Stimulated activated CD4-positive, alpha-beta T cell treated with anti-CD3 and anti-CD28 coated beads, TNF-alpha, amount 100 ng/mL, for 4 hours (primary cell): ENCODE measurements at places on chromosomes 3 and 15.

DNA sequence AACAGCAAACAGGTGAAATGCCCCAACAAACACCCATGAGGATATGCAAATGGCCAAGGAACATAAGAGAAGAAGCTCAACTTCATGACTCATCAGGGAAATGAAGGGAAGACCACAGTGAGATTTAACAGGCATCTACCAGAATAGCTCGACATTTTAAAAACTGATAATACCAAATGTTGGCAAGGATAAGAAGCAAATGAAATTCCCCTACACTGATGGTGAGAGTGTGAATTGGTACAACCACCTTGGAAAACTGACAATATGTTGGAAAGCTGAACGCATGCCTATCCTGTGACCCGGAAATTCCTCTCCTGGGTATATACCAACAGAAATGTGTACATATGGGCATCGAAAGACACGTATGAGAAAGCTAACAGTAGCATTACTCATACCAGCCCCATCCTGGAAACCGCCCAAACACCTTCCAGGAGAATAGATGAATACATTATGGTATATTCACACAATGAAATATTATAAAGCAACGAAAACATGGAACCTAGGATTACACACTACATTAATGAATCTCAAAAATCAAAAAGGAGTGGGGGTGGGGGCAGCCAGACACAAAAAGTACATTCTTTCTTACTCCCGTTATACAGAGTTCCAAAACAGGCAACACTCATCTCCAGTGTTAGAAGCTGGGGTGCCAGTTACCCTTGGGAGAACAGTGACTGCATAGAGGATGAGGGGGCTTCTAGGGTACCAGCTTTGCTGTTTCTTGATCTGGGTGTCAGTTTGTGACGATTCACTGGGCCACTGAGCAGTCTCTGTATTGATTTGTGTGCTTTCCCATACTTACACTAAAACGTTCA lies 16.9 kb downstream of the RFTN1 start:
- DNase-seq: no peak

- no peak for DNase-seq
Measured at GRCh38 chr3:136381051-136381450, 130.9 kb downstream of the PCCB start.

- DNase-seq: no peak
Measured at GRCh38 chr3:112345681-112346080, 12.7 kb downstream of the CD200 start.

DNA sequence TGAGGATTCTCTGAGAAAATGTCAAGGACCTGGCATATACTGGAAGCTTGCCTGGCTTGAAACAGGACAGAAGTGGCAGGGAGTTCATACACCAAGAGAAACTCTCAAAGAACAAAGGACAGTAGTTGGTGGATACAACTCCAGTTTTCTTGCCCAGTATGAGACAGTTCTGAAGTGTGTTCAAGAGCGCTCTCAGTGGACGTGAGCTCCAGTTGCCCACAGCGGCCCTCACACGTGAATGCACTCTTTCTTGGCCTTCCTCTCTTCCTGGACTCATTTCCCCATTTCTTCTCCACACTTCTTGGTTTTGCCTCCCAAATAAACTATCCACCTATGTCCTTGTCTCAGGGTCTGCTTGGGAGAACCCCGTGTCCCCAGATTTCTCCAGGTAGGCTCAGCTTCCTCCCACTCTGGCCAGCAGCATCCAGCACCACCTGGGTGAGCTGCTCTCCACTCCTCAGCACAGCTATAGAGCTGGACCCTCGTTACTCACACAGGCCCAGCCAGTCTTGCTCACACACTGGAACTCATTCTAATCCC lies 54.5 kb downstream of the DCLK3 start:
- DNase-seq: no peak
